ENCODE measurements at places on chromosomes 1 and 21.

- DNase-seq: no peak
These were observed 8.6 kb upstream of the EPHA2 start for GRCh38 chr1:16164213-16165072.

GRCh38 chr1:100298512-100298911, 32.5 kb downstream of the RTCA start:
- no peak for DNase-seq

DNA sequence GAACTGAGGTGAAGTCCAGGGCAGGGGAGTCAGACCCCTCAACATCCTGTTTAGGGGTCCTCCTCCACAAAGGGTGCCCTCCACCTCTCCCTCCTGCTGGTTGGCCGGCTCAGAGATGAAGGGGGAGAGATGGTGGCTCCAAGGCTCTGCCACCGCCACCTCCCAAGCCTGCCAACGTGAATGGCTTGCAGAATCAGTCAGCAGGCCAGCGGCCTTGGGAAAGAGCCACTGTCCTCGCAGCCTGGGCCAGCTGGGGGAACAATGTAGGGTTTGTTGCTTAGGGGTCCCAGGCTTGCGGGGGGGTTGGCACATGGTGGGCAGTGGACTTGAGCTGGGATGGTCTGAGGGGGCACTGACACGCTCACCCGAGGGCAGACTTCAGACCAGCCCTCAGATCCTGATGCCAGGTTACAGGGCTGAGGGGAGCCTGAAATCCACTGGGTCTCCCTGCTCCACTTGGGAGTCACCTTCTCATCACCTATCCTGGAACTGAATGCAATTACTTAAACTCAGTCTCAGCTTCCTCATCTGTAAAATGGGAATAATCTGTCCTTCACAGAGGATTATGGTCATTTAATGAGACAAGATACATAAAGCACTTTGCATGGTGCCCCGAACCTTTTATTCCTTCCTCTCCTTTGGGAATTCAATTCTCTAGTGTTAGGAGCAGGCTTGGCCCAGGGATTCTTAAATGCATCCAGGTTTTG, 8.3 kb downstream of the GPR37L1 start:
- DNase-seq: no peak

GRCh38 chr1:53069663-53070327, 7.8 kb downstream of the PODN start:
- no peak for DNase-seq

GRCh38 chr1:230281556-230281955, 144.6 kb downstream of the PGBD5 start:
- peak; percentile 64 for DNase-seq

DNA sequence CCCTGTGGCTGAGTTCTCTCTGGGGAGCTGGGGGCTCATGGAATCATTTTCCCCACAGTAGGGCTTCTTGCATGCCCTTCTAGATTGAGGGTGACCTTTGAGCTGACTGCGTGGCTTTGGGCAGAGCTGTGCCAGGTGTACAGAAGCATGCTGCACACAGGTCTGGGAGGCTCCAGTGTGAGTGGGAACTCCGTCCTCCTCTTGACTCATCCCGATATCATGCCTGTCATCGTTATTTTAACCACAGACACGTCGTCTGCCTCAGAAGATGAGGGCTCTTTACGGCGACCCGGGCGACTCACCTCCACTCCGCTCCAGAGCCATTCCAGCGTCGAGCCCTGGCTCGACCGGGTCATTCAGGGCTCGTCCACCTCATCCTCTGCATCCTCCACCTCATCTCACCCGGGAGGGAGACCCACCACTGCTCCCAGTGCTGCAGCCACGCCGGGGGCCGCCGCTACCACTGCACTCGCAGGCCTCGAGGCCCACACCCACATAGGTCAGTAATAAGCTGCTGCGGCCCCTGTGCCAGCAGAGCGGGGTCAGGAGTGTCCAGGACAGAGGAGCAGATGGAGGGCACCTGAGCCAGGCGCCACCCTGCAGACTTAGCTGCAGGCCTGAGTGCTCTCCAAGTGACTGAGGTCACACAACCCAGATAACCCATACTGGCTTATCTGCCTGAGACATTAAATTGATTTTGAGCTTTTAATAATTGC, 39.8 kb downstream of the DIP2A start:
- DNase-seq: no peak

GRCh38 chr1:154349121-154349520, 23.8 kb downstream of the ATP8B2 start:
- no peak for DNase-seq

DNA sequence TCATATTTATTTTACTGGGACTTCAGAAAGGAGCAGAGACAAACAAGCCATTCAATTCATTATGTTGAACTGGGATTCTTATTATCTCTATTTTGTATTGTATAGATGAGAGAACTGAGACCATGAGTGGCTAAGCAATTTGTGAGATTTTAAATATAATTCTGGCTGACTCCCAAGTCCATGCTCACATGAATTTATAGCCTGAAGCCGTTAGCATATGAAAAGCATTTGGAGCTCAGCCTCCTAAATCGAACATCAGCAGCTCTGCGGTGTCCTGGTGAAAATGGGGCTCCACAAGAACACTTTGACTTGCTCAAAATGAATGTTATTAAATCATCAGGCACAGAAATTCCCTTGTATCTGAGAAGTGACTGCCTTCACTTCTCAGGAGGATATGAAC, 96.8 kb upstream of the DPT start:
- no peak for DNase-seq

GRCh38 chr1:117229217-117229616, 18.5 kb upstream of the VTCN1 start:
- DNase-seq: no peak

- DNase-seq: no peak
These were observed 12.9 kb downstream of the PTPN14 start for GRCh38 chr1:214538496-214538895.

DNA sequence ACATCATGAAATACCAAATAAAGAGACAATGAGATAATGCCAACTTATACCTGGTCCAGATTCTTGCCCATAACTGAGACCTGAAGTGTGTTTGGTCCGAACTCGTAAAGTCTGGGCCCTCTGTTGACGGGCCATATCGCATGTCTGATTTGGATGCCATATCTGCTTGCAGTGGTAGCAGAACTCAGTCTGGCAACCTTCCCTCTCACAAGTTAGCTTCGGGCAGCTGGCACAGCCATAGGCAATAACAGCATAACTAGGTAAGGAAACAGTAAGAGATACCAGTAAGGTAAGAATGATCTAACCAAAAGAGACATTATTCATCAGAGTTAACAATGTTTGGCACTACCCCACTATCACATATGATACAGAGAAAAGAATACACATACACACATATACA, 15.1 kb downstream of the RNF19B start:
- no peak for DNase-seq

GRCh38 chr1:29883411-29883832, 647.1 kb downstream of the PTPRU start:
- no peak for DNase-seq

DNA sequence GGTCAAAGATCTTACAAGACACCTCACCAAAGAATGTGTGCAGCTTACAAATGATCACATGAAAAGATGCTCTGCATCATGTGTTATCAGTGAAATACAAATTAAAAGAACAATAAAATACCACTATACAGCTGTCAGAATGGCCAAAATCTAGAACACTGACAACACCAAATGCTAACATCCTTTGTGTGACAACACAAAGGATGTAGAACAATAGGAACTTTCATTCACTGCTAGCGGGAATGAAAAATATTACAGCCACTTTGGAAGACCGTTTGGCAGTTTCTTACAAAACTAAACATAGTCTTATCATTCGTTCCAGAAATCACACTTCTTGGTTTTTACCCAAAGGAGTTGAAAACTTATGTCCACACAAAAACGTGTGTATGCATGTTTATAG, 20.6 kb upstream of the SELP start:
- no peak for DNase-seq

GRCh38 chr1:230231774-230232145, 164.7 kb downstream of the GALNT2 start:
- DNase-seq: peak; percentile 82

GRCh38 chr1:25066256-25066655, 136.2 kb upstream of the RUNX3 start:
- no peak for DNase-seq

DNA sequence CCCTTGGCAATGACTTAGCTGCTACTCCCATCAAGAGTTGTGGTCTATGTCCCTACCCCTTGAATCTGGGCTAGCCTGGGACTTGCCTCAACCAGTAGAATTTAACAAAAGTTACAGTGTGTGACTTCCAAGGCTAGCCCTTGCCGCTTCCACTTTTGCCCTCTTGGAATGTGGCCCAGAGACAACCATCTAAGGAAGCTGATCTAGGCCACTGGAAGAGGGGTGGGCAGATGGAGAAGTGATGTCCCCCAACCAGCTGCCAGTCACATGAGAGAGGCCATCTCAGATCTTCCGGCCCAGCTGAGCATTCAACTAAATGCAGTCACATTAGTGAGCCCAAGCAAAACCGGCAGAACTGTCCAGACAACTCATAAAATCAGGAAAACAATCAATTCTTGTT, 115.1 kb downstream of the TOMM20 start:
- peak; percentile 56 for DNase-seq

GRCh38 chr1:232983817-232984567, 33.6 kb downstream of the NTPCR start:
- no peak for DNase-seq

DNA sequence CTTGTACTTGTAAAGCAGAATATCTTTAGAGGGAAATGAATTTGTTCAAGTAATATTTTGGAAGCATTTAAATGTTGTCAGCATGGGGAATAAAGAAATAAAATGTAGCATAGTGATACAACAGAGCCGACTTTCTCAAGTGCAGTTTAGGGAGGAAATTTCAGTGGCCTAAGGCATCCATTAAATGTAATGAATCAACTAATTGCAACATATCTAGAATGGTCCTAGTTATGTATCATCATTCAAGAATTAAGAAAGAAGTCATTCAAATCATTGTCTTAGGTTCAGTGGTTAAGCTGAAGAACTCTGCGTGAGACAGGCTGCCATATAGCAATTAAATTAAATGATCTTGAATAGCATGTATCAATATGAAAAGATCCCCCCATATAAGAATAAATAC, 360.7 kb downstream of the TBX15 start:
- no peak for DNase-seq

- DNase-seq: no peak
These were observed 19.7 kb downstream of the DPH5 start for GRCh38 chr1:101005871-101006270.

- no peak for DNase-seq
These were observed 73.5 kb downstream of the RRAGC start for GRCh38 chr1:38786040-38786436.

DNA sequence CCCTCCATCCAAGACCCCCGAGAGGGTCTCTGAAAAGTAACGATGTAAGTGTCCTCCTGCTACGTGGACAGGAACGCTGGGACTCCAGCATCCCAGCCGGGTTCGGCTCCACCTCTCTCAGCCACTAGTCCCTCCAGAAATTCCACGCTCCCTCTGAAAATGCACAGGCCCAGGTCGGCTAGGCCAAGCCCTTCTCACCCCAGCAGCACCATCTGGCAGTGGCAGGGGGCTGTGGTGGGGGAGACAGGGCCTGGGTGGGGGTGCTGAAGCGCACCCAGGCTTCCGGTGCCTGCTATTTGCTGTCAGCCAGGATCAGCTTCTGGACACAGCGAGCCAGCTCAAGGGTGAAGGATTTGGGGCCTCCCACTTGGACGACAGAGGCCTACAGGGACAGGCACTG, 73.3 kb downstream of the ARHGEF16 start:
- DNase-seq: no peak

DNA sequence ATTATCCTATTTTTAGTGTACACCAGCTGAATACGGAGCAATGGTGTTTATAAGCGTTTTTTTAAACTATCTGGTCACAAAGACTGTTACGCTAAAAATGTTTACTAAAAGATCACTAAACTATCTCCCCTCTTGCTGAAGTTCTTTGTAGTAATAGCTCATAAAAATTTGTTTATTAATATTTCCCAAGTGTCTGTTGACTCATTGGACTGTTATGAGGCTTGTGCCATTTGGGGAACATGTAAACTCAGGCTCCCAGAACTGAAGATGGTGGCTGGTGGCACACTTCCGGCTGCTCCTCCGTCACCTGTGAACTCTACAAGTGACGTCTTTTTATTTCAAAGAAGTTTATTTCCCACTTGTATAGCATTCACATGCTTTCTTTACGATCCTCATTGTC, 46.3 kb downstream of the AIDA start:
- DNase-seq: no peak

DNA sequence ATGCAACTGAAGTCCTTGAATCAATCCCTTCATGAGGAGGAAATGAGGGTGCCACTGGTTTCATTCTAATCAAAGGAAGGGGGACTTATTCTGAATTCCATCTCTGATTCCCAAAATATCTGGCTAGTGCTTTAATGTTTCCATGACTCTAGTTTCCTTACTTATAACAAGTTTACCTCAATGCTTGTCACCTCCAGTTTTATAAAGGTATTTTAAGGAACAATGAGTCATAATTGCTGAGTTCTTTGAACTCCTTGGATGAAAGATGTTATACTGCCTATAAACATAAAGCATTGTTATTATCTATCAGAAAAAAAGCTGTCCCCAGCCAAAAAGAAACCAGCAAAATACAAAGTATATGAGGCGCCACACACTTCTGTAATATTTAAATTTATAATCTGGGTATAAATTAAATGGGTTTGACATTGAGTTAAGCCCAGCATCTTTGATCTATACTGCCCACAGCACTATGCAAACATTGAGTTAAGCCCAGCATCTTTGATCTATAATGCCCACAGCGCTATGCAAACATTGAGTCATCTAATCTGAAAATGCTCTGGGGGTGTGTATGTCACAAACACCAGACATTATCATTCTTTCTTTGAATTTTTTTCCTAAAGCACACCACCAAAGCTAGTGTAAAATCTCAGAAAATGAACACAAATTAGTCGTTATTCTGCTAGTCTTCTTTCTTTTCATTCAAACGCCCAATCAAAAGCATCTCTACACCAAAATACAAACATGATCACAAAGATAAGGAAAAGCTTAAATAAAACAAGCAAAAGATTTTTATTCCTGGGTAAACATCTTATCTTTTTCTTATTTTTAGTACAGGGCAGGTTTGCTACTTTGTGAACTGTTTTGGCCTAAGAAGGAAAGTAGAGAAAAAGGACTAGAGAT, 11.5 kb upstream of the CXADR start:
- DNase-seq: no peak

GRCh38 chr1:113247782-113248181, 142.5 kb upstream of the MAGI3 start:
- DNase-seq: no peak

DNA sequence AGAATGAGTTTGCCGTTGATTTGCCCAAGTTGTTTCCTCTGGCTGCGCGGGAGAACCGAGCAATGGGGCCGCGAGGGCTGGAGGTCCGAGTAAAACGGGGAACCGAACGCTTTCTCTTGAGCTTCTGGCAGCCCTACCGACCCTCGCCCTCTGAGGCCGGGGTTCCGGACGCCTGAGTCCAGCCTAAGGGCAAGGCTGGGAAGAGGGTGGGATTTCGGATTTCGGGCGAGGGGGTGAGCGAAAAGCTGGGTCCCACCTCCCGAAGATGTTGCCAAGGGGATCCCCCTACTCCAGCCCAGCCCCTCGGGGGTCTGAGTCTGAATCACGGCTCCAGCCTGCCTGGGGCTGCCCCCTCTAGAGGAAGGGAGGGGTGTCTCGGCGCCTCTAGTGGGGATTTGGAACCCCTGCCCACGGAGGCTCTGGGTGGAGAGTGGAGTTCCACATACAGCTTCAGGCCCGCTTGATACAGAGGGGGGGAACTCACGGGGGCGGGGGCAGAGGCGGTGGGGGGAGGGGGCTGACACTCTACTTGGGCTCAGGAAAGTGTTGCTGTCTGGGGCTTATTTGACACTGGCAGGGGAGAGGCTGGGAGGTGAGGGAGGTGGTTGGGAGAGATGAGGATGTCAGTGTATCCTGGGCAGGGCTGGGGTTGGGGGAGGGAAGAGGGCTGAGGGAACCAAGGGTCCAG, 617 bp downstream of the KIRREL1 start:
- no peak for DNase-seq

GRCh38 chr1:68111519-68112436, 61.4 kb upstream of the DIRAS3 start:
- peak; percentile 79 for DNase-seq

Data from tibial artery (tissue), 4 donors.